HT1080 (cell line): ENCODE measurements at places on chromosomes 2 and 18. TPM values are rescaled to one million over a fixed set of nuclear protein-coding genes. Genes with fewer than 3 reads are reported as not detected.

Gene LYG1
- total RNA-seq = 0.17 TPM in 1 of 2 replicates, not detected in the other

Gene FAM124B
- total RNA-seq = not detected in 2 replicates

Gene SLC8A1
- total RNA-seq = 8.3 and 8.8 TPM in 2 replicates

Gene UGT1A3
- not detected in 2 replicates for total RNA-seq

Gene LYPD6B
- 3.1 and 5.4 TPM in 2 replicates for total RNA-seq

Gene KCNJ13
- total RNA-seq = not detected in 2 replicates

Gene CNGA3
- total RNA-seq = not detected in 2 replicates

Gene SH3RF3
- 4.1 and 5.0 TPM in 2 replicates for total RNA-seq

Gene PTRHD1
- total RNA-seq = 48.4 and 53.5 TPM in 2 replicates

Gene STAM2
- 19.7 and 20.2 TPM in 2 replicates for total RNA-seq

Gene PDE11A
- total RNA-seq = 0.30 and 0.42 TPM in 2 replicates

Gene ITGA6
- total RNA-seq = 311 and 345 TPM in 2 replicates

Gene SPATA3
- not detected in 2 replicates for total RNA-seq

Gene MAP3K19
- not detected in 2 replicates for total RNA-seq

Gene IL1RN
- 0.10 TPM in 1 of 2 replicates, not detected in the other for total RNA-seq

Gene HOXD12
- total RNA-seq = 0.10 TPM in 1 of 2 replicates, not detected in the other

Gene GKN2
- not detected in 2 replicates for total RNA-seq

Gene LBX2
- total RNA-seq = 0.84 and 4.0 TPM in 2 replicates

Gene DYNAP
- total RNA-seq = 0.03 TPM in 1 of 2 replicates, not detected in the other

Gene ITGB6
- 0.05 and 0.33 TPM in 2 replicates for total RNA-seq

Gene NDC80
- total RNA-seq = 46.1 and 46.9 TPM in 2 replicates

Gene LCT
- not detected in 2 replicates for total RNA-seq

Gene RAB6C
- total RNA-seq = not detected in 2 replicates

Gene POTEI
- 0.31 and 0.33 TPM in 2 replicates for total RNA-seq

Gene CDH7
- total RNA-seq = 0.67 and 1.5 TPM in 2 replicates

Gene EHD3
- total RNA-seq = 14.1 and 17.5 TPM in 2 replicates

Gene ACMSD
- total RNA-seq = not detected in 2 replicates

Gene MRPS5
- 84.7 and 91.1 TPM in 2 replicates for total RNA-seq

Gene CDK15
- total RNA-seq = 0.72 TPM in 1 of 2 replicates, not detected in the other

Gene KIF1A
- 0.14 TPM in 1 of 2 replicates, not detected in the other for total RNA-seq

Gene GALNT13
- total RNA-seq = 0.21 and 0.33 TPM in 2 replicates

Gene REEP1
- total RNA-seq = 0.13 TPM in 1 of 2 replicates, not detected in the other

Gene ANKZF1
- total RNA-seq = 24.8 and 27.0 TPM in 2 replicates

Gene SATB2
- total RNA-seq = 9.2 and 14.5 TPM in 2 replicates

Gene HMSD
- not detected in 2 replicates for total RNA-seq

Gene GREB1L
- 3.0 and 4.1 TPM in 2 replicates for total RNA-seq

Gene SERPINB2
- total RNA-seq = 0.27 and 1.8 TPM in 2 replicates
